Naive thymus-derived CD4-positive, alpha-beta T cell (primary cell): ENCODE measurements at places on chromosomes 4 and X.

DNA sequence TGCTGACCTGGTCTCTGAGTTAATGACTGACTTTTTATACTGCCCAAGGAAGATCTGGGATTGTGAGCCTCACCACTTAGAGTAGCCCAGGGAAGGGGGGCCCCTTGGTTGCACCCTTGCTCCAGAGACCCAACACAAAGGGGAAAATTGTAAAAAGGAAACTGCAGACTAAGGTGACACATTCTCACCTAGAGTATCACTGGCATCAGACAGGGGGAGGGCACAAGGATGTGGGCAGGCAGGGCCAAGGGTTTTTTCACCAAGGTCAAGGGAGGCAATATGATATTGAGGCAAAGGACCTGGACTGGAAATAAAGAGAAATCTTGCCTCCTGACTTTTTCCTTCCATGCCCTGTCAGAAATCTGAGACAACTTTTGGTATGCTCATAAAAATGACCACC is 386.2 kb upstream of the FGF16 start:
- no peak for DNase-seq

- no peak for DNase-seq
Measured at GRCh38 chr4:149292425-149293007, 523.1 kb downstream of the IQCM start.

DNA sequence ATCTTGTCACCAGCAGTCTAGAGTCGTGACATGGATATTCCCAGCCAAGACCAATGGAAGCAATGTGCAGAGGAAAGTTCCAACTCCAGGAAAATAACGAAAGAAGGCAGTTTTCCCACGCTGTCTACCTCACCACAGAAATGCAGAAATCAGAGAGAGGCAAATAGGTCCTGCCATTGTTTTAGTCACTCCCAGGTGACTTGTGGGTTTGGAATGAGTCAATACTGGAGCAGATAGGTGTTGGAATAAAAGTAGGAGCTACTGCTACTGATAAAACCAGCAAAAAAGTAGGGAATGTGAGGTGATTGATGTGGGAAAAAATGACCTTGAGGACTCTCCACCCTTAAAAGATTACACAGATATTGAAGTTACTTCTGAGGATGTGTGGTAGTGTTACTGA is 72.8 kb upstream of the RAI2 start:
- DNase-seq, result no peak

- DNase-seq, result no peak
Measured at GRCh38 chr4:107212565-107212964, 176.5 kb upstream of the DKK2 start.

- DNase-seq, result no peak
Measured at GRCh38 chr4:68693325-68694075, 23.0 kb upstream of the UGT2B15 start.

GRCh38 chr4:38152721-38153386 is 192.7 kb downstream of the PTTG2 start:
- DNase-seq, result no peak

DNA sequence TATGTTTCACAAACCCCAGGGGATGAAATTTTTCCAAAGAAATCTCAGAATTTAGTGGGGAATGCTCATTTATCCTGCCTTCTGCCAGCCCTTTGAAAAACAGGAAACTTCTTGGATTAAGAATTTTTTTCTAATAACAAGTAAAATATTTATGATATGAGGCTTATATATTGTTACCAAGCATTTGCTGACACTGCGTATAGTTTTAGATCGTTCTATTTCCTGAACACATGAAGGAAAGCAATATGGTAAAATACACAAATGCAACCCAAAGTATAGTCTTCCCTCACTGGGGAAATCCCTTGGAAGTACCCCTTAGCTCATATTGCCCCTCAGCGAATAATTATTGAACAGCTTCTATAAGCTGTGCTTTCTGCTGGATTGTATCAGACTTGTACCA is 54.4 kb upstream of the MND1 start:
- DNase-seq, result no peak

DNA sequence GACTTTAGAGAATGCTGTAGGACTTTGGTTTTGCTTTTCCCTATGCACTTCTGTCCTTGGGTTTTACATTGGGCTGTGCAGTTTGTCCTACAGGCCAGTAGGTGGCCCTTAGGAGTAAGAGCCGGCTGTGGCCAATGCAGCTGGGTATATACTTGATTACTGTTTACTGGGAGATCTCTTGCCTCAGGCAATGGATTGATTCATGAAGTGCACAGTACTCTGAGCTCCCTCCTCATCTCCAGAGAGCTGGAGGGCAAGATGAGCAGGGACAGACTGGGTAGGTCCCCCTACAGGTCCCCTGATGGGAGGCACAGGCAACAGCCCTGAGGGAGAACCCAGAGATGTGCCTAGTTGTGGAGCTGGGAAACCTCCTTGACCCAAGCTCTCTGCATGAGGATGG is 103.8 kb upstream of the QRFPR start:
- no peak for DNase-seq

- DNase-seq, result peak; percentile 23
Measured at GRCh38 chr4:37389967-37390580, 145.5 kb downstream of the NWD2 start.

DNA sequence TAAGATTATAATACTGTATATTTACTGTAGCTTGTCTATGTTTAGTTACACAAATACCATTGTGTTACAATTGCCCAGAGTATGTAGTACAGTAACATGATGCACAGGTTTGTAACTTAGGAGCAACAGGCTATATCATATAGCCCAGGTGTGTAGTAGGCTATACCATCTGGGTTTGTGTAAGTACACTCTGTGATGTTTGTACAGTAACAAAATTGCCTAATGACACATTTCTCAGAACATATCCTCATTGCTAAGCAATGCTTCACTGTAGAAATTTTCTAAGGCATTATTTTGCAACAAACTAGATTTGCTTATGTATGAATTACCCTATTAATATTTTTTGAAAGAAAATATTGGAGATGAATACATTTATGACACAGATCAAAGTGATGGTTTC is 1390.9 kb downstream of the C4orf33 start:
- no peak for DNase-seq

DNA sequence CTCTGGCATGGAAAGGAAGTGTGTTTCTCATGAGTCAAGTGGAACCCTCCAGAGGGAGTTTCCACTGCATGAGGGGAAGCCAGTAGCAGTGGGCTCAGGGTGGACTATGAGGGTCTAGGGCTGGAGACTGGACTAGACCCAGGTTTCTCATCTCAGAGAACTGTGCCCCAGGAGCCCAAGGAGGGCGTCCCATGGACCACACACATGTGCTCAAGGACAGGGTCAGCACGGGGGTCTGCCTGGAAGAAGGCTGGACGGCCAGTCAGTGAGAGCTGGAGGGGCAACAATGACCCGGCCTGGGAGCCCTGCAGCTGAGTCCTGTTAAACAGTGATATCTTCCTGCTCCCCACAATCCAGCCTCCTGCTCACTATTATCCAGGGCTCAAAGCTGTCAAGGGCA is 5.8 kb upstream of the CTSO start:
- no peak for DNase-seq

DNA sequence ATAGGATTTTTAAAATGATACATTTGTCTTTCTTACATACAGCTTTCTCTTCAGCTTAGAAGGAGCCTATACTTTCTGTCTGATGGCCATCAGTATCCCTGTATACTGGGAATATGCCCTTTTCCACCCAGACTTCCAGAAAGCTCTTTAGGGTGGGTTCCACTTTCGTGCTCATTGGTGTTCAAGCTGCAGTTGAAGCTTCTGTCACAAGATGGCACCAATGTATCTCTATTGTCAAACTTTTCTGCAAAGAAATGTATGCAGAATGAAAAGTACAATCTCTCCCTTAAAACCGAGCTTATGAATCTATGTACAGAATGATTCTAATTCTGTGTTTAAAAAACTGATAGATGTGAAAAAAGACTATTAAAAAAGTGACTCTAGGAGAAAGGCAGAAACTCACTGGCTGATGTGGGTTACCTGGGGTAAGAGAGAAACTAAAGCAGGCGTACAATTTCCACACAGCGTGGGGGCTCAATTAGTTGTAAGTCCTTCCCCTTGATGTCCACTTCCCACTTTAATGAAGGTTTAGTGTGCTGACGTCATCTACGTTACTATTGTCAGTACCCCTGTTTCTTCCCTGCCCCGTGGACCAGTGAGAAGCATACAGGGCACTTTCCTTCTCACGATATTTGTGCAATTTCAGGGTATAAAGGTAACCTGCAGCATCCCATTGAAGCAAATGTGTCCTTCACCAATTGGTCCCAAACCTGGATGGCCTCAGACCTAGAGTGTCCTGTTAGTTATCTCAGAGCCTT is 57.3 kb upstream of the TCEAL2 start:
- no peak for DNase-seq

- no peak for DNase-seq
Measured at GRCh38 chrX:37378404-37378803, 29.2 kb downstream of the PRRG1 start.

- DNase-seq, result no peak
Measured at GRCh38 chr4:121736735-121737351, 28.1 kb downstream of the SMIM43 start.

DNA sequence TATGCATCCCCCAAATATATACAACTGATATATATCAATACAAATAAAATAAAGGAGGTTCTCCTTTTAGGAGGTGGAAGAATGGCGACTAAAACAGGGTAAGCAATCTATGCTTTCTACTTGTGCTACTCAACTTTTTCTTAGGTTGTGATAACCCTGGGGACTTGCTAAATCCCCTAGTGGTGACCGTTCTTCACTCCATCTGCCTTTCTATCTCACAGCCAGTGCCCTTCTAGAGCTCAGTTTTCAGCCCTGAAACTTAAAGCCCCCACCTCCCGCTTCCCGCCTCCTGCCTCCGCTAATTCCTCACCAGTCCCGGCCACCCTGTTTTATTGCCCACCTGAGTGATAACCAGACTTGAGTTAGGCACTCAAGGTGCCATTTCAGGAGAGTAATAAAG is 15.5 kb upstream of the ESX1 start:
- no peak for DNase-seq

GRCh38 chr4:109278594-109279031 is 23.8 kb downstream of the COL25A1 start:
- no peak for DNase-seq

- no peak for DNase-seq
Measured at GRCh38 chr4:8220661-8221450, 21.8 kb downstream of the SH3TC1 start.

DNA sequence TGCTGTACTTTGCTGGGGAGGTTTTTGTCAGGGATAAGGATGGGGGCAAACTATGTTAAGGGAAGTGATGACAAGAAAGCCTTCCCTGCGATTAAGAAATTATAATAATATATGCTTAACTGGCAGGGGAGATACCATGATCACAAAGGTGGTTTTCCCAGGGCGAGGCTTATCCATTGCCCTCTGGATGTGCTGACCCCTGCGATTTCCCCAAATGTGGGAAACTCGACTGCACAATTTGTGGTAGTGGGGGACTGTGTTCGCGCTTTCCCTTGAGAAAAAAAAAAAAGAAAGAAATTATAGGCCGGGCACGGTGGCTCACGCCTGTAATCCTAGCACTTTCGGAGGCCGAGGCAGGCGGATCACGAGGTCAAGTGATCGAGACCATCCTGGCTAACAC is 24.5 kb downstream of the SLC25A43 start:
- DNase-seq, result no peak

DNA sequence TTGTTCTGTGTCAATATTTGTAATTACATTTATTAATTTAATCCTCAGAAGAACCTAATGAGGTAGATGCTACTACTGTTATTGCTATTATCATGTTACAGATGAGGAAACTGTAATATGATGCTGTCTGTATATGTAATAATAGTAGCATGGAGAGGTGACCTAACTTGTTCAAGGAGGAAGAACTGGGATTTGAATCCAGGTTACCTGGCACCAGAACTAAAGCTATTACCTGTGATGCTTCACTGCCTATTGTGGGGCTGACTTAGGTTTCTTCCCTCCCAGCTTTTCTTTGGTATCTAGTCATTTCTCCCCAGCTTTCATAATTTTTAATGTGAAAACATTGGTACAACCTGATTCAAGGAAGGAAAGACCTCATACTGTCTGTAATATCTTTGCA is 43.6 kb downstream of the RAPGEF2 start:
- DNase-seq, result no peak

GRCh38 chr4:150167054-150167453 is 88.8 kb downstream of the DCLK2 start:
- DNase-seq, result no peak

DNA sequence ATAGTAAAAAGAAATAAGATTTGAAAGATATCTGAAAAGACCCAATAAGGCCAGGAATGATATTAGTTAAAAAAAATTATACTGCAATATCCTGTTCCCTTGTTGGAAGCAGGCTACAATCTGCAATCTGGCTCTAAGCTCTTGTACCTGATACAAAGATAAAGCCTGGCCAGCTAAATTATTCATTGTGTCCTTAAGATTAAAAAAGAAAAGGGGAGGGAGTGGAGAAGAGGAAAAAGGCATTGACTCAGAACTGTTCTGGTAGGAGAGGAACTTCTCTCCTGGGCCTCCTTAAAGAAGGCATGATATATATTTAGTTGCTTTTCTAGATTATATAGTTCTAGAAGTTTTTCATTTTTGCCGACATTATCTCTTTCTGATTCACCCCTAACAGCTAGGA is 46.7 kb downstream of the IRF2 start:
- no peak for DNase-seq

DNA sequence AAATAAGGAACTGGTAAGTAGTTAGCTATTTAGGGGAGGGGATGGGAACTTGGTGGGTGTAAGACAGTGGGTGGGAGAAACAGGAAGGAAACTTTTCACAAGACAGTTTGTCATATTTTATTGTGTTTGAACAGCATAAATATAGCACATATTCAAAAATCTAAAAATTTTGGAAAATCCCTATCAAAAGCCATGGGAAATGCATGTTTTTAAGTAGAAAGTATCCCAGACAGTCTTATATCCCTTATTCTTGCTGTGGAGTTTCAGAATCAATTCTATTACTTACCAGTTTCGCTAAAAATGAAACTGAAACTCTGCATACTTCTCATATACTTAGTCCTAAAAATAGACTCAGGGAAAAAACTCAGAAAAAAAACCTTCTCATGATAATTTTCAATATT is 22.3 kb upstream of the RASGEF1B start:
- no peak for DNase-seq

DNA sequence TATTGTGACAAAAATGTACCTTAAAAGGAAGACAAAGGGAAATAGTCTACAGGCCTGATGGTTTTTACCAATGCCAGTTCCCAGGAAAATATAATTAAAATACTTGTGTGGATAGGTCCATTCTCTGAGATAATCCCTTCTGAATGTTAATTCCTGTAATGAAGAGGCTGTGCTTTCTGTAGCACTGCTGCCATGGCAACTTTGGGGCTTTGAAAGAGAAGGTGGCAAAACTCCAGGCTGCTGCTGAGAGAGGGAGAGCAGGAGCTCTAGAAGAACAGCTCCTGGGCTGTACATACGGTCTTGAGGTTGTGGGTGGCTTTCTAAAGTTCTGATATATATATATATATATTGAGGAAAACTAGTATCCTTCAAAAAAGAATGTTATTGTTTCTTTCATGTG is 125.4 kb downstream of the PDLIM5 start:
- DNase-seq, result no peak

DNA sequence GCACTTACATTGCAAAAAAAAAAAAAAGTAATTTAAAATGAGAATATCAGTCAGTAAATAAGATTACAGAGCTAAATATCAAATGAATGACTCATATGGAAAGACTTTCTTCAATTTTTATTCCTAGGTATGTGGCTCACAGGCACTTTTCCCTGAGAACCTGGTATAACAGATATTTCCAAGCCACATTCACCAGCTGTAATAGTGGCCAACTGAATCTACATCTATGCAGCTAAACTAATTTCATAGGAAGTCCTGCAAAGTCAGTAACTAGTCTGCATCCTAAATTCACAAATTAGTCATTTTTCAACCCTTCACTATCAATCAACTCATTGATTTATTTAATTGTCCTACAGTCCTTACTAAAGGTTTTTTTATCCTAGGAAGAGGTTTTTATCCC is 5.6 kb downstream of the PDE5A start:
- DNase-seq, result no peak

GRCh38 chrX:151359931-151360871 is 36.8 kb upstream of the VMA21 start:
- peak; percentile 26 for DNase-seq
